Activated naive CD4-positive, alpha-beta T cell treated with anti-CD3 and anti-CD28 coated beads, Interleukin-2, amount 50 U/mL, for 72 hours (primary cell): ENCODE measurements at places on chromosomes 11 and 22.
A peak's percentile ranks its signal among the peaks of the same experiment; 100 is the strongest.

GRCh38 chr11:61158691-61159381 is 2.4 kb downstream of the VPS37C start:
- no peak for DNase-seq

GRCh38 chr11:62687508-62688396 is 1.6 kb downstream of the LRRN4CL start:
- DNase-seq: no peak

DNA sequence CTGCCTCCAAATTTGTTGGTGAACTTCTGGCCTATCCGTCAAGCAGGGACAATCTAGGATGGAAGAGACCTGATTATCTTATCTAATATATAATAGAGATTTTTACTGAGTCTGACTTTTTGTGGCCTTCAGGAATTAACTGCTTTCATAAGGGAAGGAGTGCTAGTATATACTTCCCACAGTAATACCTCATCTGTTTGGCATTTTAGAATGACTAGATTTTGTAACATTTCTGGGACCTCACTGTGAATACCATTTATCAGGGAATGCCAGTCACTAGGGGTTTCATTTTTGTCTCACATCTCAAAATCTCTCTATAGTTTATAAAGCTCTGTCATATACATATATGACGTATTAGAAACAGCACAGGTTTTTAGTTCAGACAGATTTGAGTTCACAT is 114.3 kb downstream of the INSC start:
- DNase-seq: no peak

DNA sequence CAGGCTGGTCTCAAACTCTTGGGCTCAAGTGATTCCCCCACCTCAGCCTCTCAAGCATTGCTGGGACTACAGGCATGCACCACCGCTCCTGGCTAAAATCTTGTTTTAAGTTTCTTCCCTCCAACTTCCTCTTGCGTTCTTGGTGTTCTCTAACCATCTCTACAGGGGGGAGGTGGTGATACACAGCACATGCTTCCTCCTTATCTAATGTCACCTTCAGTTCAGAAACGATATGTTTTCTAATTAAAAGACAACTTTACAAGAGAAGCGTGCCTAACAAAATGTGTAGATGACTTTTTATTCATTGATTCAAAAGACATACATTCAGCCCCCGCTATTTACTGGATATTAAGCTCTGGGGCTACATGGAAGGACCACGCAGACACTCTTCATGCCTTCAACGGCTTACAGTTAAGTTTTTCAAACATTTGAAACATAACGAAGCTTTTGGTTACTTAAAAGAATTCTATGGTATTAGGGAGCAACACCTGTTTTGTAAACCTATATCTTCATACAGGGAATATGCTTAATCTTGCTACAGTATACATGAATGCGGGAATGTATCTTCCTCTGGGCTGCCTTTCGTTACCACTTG is 933 bp upstream of the DLAT start:
- no peak for DNase-seq

GRCh38 chr11:46903846-46904245 is 14.5 kb downstream of the LRP4 start:
- DNase-seq: no peak

- no peak for DNase-seq
Observed at GRCh38 chr11:65922565-65922964, 3.3 kb downstream of the DRAP1 start.

GRCh38 chr11:88114486-88115045 is 60.7 kb downstream of the RAB38 start:
- no peak for DNase-seq

DNA sequence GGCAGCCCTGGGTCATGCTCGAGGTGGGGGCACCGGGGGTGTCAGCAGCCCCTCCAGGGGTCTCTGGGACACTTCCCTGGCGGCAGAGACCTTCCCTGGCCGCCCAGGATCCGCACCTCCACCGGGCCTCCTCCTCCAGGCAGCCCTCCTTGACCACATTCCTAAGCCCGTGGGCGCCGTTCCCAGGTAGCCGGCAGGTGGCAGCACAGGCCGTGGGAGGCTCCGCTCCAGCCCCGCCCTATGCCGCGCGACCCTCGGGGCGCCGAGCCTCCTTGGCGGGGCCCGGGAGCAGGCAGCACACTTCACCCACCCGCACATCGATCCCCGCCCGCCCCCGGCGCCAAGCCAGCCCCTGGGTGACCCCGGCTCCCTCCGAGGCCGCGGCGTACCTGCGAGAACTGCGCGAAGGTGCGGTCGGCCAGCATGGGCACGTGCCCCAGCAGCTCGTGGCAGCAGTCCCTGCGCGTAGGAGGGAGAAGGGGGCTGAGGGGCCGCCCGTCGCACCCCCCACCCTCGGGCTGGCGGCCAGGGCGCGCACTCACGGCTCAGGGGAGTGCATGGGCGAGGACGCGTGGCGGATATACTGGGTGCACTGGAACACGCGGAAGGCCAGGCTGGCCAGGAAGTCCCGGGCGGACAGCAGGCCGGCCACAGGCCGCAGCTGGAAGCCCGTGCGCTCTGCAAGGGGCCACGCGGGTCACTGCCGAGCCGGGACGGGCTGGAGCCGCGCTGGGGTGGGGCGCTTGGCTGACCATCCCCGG is 5.3 kb upstream of the INS start:
- no peak for DNase-seq

- peak; percentile 2 for DNase-seq
Observed at GRCh38 chr11:206002-206384, 1.2 kb downstream of the BET1L start.

GRCh38 chr11:8934742-8935488 is 2.2 kb upstream of the C11orf16 start:
- DNase-seq: no peak

GRCh38 chr11:120898568-120898967 is 125.3 kb upstream of the TBCEL start:
- no peak for DNase-seq

DNA sequence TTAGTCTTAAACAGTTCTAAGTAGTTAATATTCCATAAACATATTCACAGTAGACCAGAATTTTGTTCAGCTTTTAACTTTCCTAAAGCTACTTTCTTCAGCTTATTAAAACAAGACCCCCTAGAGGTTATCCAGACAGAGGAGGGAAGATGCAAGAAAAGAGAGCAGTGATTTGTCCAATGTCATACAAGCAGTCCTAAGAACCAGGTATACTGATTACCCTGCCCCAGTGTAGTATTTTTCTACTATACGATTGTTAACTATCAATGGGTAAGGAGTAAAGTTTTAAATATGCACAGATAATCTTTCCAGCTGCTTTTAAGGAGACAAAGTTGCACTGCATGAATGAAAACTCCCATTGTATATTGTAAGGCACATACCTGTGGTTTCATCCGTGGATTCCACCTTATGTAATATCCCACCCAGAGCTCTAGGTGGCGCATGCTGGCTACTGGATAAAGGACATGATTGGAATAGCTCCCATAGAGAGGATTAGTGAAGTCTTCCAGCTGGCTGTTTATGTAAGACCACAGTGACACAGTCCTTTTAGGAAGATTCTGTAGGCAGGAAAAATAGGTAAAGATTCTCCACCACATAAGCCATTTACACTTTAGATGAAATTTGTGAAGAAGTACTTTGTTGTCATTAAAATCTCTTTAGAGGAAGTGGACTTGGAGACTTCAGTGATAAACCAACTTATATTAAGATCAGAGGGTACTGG is 45.6 kb downstream of the CEP57 start:
- DNase-seq: peak; percentile 51

DNA sequence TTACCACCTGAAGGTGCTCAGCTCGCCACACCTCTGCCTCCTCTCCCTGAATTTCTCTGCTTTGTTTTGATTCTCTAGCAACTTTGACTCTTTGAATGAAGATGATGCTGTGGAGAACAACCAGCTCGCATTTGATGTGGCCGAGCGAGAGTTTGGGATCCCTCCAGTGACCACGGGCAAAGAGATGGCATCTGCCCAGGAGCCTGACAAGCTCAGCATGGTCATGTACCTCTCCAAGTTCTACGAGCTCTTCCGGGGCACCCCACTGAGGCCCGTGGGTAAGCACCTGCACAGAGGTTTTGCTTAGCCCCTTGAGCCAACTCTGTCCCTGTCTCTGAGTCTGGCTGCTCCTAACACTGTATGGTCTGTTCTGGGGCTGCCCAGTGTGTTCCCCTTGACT is 115.7 kb downstream of the MICAL2 start:
- no peak for DNase-seq

DNA sequence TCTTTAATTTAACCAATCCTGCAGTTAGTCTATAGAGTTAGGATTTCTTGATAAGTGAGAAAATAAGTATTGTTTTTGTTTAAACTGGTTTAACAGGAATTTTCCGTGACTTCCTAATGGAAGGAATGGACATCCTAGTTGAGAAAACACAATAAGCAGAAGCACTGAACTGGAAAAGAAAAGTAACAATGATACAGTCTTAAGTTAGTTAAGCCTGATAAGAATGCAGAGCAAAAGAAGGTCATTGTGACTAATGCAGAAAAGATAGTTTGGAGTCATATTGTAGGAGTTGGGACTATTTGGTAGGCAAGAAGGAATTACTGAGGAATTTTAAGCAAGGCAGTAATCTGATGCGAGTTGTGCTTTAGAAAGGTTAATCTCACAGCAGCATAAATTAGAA is 11.7 kb downstream of the RNF141 start:
- no peak for DNase-seq

DNA sequence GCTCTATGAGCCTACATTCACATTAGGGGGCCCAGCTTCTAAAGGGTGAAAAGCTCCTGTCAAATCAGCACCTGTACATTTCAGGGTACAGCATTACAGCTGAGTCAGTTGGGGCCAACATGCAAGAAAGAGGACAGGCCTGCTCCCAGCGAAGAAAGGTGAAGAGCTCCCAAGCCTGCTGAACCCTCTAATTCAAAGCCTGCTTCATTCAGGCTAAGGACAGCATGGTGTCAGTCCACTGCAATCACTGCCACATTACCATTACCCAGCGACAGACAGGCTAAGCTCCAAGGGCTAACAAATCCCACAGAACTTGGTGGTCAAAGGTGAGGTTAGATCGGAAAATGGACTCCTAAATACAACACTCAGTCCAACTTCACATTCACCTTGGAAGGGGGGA is 65.4 kb upstream of the CHRM4 start:
- no peak for DNase-seq

DNA sequence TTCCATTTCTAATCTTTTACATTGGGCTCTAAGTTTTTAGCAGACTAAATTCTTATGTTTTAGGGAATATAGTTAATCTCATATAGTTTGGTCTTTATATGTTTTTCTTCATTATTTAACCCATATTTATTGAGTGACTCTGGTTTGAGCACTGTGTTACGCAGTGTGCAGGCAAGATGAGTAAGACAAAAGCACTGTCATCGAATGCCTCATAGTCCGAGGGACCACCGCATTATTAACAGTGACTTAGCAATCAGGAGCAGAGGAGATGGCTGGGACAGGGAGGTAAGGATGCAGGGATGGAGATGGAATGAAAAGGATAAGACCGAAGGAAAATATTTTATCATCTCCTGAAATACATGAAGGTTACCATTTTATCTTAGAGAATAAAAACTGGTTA is 65.2 kb upstream of the CTSC start:
- no peak for DNase-seq

GRCh38 chr11:28965819-28966218 is 857.6 kb downstream of the METTL15 start:
- DNase-seq: no peak

- DNase-seq: no peak
Observed at GRCh38 chr11:110200836-110201235, 95.6 kb downstream of the RDX start.

DNA sequence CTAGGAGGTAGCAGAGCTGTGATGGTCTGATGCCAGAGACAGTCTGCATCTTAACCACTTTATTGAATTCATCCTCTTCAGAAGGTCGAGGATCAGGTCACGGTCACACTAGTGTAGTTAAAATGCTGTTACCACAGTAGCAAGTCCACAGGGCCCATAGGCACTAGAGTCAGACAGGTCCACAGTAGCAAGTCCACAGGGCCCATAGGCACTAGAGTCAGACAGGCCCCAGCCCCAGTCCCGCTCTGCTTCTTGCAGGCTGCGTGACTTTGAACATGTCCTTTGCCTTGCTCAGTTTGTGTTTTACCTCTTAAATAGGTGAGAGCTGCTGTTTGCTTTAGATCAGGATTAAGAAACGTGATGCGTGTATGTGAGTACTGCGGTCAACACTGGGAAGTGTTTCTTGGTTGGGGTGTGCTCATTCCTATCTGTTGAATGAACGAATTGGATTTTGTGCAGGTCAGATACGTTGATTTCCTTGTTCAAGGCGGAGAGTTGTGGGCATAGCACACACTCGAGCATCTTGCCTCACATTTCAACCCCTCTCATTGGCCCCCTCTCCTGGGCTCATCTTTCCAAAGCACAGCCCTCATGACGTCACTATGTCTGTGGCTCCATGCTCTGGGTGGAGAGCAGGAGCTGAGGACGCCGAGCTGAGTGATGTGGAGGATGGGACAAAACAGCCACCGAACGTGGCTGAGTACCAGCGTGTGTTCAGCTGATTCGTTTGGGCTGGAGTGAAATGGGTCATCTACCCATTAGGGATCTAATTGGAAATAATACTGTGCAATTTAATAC is 191.7 kb downstream of the TBC1D22A start:
- DNase-seq: no peak

GRCh38 chr11:86210898-86211297 is 33.7 kb upstream of the EED start:
- DNase-seq: no peak

DNA sequence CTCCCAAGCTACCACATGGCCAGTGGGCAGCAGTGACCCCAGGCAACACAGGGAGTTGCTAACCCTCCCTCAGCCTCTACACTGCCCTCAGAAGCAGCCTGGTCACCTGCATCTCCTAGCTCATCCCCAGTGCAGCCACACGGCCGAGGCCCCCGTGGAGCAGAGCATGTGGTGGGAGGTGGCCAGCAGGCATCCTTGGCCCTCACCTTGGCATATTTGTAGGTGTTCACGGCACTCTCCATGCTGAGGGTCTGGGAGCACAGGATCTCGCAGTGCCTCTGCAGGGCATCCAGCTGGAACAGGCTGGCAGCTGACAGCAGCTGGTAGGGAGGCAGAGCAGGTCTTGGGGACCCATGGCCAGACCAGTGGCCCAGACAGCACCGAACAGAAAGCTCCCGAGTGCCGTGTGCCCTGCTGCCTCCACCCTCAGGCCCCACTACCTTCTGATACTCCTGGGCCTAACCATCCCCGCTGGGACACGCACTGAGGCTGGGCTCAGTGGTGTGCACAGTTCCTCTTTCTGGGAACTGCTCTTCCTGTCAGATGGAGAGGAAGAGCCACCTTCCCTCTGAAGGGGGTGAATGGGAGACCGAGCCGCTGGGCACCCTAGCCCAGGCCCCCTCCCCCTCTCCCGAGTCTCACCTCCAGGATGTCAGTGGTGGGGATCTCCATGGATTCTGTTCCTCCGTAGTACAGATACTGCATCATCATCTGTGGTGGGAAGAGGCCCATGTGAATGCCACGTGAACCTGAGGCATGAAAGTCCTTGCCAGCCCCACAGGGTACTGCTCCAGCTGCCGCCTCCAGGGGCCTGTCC is 48.8 kb downstream of the NAT10 start:
- no peak for DNase-seq

- DNase-seq: no peak
Observed at GRCh38 chr11:8484251-8484650, 109.8 kb downstream of the STK33 start.
